SIG-M5 (cell line): ENCODE measurements at places on chromosomes 1 and 21.

- DNase-seq, result peak; percentile 36
These were observed 6.4 kb downstream of the TGFB2 start for GRCh38 chr1:218351391-218352074.

- no peak for DNase-seq
These were observed 71.3 kb downstream of the OBSCN start for GRCh38 chr1:228279011-228279721.

- no peak for DNase-seq
These were observed 189.3 kb downstream of the SLC35F3 start for GRCh38 chr1:234093741-234094140.

DNA sequence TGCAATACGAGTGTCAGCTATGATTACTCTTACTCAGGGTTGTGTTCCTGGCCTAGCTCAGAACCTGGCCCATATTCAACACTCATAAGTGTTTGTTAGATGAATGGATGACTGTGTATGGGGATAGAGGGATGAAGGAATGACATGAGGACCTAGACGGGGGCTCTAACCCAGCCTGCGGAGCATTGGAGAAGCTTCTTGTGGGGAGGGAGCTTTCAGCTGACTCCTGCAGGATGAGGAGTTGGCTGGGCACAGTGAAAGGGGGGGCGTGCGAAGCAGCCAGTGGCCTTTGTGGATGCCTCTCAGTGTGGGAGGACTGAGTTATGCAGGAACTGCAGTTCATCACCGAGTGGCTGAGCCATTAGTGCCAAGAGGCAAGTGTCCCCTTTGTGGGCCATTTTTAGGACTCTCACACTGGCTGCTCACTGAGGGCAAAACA is 1.2 kb upstream of the EXTL1 start:
- DNase-seq, result no peak

GRCh38 chr1:233055879-233056641 is 105.6 kb downstream of the NTPCR start:
- no peak for DNase-seq

- DNase-seq, result no peak
These were observed 1.2 kb downstream of the PPT1 start for GRCh38 chr1:40095806-40096205.

DNA sequence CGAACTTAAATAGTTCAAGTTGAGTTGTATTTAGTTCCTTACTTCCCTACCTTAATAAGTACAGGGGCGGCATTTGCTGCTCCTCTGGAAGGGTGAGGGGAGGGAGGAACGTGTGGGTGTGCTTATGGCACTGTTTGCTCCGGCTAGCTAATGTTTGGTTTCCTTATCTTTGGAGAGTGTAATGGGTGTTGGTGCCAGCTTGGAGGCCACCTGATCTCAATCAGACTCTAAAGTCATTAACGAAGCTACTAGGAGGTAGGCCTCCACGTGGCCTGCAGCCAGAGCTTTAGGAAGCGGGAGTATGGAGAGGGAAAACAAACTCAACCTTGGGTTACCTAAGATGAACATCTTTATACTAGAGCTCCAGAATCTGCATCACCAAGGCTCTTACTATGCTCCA is 43.0 kb upstream of the RAP1A start:
- no peak for DNase-seq

GRCh38 chr1:41739061-41739955 is 179.4 kb downstream of the HIVEP3 start:
- peak; percentile 74 for DNase-seq

GRCh38 chr1:147273409-147274336 is 31.2 kb downstream of the CHD1L start:
- DNase-seq, result no peak

- DNase-seq, result no peak
These were observed 171.3 kb downstream of the HHAT start for GRCh38 chr1:210499956-210500355.

- no peak for DNase-seq
These were observed 2.3 kb downstream of the TRIM46 start for GRCh38 chr1:155175927-155176371.

- DNase-seq, result no peak
These were observed 25.4 kb upstream of the TENT5C start for GRCh38 chr1:117580436-117580835.

- no peak for DNase-seq
These were observed 4.3 kb upstream of the IL22RA1 start for GRCh38 chr1:24147194-24147593.

DNA sequence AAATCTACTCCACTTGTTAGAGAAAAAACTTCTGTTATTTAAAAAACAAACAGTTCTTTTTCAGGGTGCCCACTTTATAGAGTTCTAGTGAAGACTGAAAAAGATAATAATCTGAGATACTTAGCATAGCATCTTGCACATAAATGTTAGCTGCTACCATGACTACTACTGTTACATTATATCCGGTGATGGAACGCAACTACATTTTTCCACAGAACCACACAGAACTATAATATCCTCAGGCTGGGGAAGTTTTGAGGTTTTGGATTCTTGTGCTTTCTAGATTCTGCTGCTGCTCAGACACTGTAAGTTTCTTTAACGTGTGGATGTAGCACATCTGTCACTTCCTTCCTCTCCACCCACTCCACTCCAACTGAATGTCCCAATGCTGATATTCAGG is 110.3 kb downstream of the PTPN14 start:
- no peak for DNase-seq

GRCh38 chr1:151211972-151212705 is 13.8 kb downstream of the PIP5K1A start:
- no peak for DNase-seq

DNA sequence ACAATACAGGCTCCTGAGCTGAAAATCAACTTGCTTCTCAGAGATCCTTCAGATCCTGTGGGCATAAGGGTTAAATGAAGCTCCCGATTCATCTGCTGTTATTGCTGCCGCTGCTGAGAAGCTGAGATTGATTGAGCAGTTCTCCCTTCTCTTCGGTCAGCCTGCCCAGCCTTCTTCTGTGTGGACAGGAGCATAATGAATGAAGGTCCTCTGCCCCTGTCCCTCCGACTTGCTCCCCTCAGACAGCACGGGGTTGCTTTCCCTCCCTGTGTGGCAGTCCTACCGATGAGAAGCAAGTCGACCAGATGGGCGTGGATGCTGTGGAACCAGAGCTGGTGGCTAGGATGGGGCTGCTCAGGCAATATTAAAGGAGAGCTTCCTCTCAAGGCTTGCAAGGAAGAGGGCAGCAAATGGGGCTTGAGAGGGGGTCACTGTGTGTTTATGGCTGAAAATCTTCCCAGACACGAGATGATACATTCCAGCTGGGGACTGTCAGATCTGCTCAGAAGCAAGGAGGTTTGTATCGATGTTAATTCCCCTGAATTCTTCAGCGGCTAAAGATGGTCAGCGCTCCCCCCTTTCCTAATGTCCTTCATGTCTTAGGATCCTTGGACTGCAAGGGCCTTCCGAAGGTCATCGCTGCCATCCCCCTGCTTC is 63.9 kb upstream of the GOLT1A start:
- no peak for DNase-seq

DNA sequence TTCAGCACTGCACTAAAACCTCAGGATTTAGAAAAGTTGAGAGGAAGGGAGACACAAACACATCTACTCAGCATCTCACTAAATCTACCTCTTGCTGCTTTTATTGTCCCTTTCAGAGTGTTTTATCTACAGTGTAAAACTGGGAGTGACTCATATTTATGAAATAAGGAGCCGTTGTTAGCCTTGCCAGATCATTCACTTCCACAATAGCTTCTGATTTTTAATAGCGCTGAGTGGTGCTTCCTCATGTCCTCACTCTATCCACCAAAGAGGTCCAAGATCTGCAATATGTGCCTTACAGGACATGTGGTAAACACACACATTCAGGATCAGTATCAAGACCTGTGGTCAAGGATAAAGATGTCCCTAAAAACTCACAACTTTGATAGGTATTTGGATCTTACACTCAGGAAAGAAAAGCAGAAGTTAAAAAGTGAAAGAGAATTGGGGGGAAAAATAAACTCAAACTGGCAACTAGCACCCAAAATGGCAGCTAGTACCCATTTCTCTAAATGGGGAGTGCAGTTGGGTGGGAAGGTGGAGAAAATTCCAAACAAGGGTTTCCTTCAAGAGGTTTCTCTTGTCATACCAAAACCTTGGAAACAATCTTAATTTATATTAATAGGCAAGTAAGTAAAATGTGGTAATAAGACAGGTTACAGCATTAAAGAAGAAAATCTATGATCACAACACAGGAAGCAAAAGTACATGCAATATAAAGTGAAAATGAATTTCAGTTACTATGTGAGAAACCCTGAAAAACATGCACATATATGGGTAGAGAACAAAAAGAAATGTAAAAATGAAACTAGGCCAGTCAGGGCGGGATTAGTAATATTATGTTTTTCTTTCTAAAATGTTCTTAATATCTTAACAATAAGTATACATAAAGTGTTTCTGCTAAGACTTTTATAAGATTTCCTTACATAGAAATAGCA is 15.9 kb downstream of the DUSP10 start:
- peak; percentile 51 for DNase-seq

GRCh38 chr1:101043776-101044175 is 18.2 kb upstream of the DPH5 start:
- no peak for DNase-seq

DNA sequence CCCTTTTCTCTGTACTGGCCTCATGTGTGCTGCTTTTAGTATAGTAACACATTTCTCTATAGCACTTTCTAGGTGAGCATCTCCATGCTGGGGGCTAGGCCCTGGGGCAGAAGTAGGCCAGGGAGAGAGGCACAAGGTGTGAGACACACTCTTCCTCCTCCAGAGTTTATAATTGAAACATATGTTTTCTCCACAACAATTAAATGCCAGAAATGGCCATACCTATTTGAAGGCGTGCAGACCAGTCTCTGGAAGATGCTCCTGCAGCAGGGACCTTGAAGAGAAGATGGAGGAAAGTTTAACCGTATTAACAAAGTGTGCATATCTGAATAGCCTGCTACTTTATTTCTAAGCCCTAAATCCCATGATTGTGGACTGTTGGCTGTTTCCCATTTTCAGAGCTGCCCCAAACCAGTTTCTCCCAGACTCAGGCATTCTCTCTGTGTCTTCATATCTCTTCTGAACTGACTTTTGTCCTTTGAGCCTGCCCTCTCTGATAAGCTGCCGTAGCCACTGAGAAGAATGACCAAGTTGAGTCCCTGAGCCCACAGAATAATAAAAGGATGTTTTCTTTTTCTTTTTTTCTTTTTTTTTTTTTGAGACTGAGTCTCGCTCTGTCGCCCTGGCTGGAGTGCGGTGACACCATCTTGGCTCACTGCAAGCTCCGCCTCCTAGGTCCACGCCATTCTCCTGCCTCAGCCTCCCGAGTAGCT is 81.3 kb downstream of the LRRC8D start:
- no peak for DNase-seq

- no peak for DNase-seq
These were observed 1.1 kb upstream of the GADD45A start for GRCh38 chr1:67683766-67684525.

DNA sequence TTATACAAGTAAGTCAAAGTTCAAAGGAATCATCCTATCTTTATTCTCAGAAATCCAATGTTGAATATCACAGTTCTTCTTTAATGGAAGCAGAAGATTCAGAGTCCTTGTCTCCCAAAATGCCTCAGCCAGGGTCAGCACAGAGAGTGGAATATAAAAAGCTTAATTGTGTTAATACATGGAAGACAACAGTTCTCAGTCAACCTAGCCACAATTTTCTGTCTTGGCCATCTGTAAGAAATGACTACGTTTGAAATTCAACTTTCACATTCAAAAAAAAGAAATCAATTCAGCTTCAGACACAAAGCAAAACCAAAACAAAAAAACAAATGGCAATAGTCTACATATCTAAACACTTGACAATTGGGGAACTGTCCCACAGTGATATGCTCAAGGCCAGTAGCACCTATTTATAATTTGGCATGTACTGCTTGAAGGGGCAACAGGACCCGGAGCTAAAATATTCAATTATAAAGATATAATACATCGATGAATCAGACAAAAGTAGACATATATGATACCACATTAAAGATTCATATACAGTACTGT is 27.3 kb upstream of the GLIS1 start:
- DNase-seq, result no peak
